Glutamatergic neuron (in vitro differentiated cells): ENCODE measurements at places on chromosomes 12 and 14.

GRCh38 chr12:119668324-119668841 lies 450 bp downstream of the PRKAB1 start:
- no peaks in the 10 kb centered on the region for H3K36me3 ChIP-seq
- H3K4me1 ChIP-seq = peaks cover 2% of the 10 kb centered on the region
- H3K27ac ChIP-seq = peak overlapping the region; percentile 79
- H3K4me3 ChIP-seq = peak overlapping the region; percentile 94

- peaks cover 6% of the 10 kb centered on the region for H3K27me3 ChIP-seq
- no peaks in the 10 kb centered on the region for H3K36me3 ChIP-seq
- H3K27ac ChIP-seq = no peak overlapping the region
- DNase-seq = no peak
Measured at GRCh38 chr14:95758331-95758730, 44.4 kb upstream of the TCL1A start.

GRCh38 chr12:45217846-45218245 lies 2.0 kb downstream of the ANO6 start:
- H3K4me1 ChIP-seq = peaks cover 13% of the 10 kb centered on the region
- peaks cover 12% of the 10 kb centered on the region for H3K27me3 ChIP-seq
- no peak for DNase-seq
- no peak overlapping the region for H3K27ac ChIP-seq
- no peaks in the 10 kb centered on the region for H3K36me3 ChIP-seq

DNA sequence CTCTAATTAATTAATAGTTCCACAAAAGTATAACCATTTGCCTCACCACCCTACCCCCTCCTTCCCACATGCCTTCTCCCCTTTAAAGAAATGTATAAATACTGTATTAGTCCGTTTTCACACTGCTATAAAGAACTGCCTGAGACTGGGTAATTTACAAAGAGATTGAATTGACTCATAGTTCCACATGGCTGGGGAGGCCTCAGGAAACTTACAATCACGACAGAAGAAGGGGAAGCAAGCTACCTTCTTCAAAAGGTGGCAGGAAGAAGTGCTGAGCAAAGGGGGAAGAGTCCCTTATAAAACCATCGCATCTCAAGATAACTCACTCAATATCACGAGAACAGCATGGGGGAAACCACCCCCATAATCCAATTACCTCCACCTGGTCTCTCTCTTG lies 8.2 kb upstream of the RESF1 start:
- no peak for DNase-seq
- no peaks in the 10 kb centered on the region for H3K4me1 ChIP-seq
- H3K36me3 ChIP-seq = peaks cover 15% of the 10 kb centered on the region
- H3K27me3 ChIP-seq = peaks cover 3% of the 10 kb centered on the region

- no peaks in the 10 kb centered on the region for H3K36me3 ChIP-seq
- DNase-seq = no peak
- H3K4me1 ChIP-seq = peaks cover 6% of the 10 kb centered on the region
- H3K27me3 ChIP-seq = no peaks in the 10 kb centered on the region
- H3K4me3 ChIP-seq = peak overlapping the region; percentile 81
Measured at GRCh38 chr14:75292886-75293285, 14.3 kb downstream of the FOS start.

- no peak overlapping the region for H3K4me3 ChIP-seq
- no peaks in the 10 kb centered on the region for H3K36me3 ChIP-seq
- no peak for DNase-seq
- peaks cover 5% of the 10 kb centered on the region for H3K4me1 ChIP-seq
- peaks cover 16% of the 10 kb centered on the region for H3K27me3 ChIP-seq
- H3K27ac ChIP-seq = no peak overlapping the region
Measured at GRCh38 chr12:52231305-52232202, 1.5 kb upstream of the KRT7 start.

DNA sequence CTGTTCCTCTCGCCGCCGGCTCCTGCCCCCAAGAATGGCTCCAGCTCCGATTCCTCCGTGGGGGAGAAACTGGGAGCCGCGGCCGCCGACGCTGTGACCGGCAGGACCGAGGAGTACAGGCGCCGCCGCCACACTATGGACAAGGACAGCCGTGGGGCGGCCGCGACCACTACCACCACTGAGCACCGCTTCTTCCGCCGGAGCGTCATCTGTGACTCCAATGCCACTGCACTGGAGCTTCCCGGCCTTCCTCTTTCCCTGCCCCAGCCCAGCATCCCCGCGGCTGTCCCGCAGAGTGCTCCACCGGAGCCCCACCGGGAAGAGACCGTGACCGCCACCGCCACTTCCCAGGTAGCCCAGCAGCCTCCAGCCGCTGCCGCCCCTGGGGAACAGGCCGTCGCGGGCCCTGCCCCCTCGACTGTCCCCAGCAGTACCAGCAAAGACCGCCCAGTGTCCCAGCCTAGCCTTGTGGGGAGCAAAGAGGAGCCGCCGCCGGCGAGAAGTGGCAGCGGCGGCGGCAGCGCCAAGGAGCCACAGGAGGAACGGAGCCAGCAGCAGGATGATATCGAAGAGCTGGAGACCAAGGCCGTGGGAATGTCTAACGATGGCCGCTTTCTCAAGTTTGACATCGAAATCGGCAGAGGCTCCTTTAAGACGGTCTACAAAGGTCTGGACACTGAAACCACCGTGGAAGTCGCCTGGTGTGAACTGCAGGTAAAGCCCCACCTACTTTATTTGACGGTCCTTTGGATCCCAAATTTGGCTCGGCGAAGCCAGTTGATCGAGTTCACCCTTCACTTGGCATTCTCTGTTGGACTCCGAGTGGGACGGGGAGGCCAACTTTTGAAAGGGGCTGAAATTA lies 1.5 kb downstream of the WNK1 start:
- H3K4me3 ChIP-seq = peak overlapping the region; percentile 98
- H3K4me1 ChIP-seq = peaks cover 28% of the 10 kb centered on the region
- peak; percentile 73 for DNase-seq
- peaks cover 4% of the 10 kb centered on the region for H3K27me3 ChIP-seq
- no peaks in the 10 kb centered on the region for H3K36me3 ChIP-seq

- peaks cover 4% of the 10 kb centered on the region for H3K36me3 ChIP-seq
- peak overlapping the region; percentile 59 for H3K27ac ChIP-seq
- H3K27me3 ChIP-seq = peaks cover 19% of the 10 kb centered on the region
- peak overlapping the region; percentile 67 for H3K4me3 ChIP-seq
Measured at GRCh38 chr14:102086709-102086971, 204 bp downstream of the HSP90AA1 start.

DNA sequence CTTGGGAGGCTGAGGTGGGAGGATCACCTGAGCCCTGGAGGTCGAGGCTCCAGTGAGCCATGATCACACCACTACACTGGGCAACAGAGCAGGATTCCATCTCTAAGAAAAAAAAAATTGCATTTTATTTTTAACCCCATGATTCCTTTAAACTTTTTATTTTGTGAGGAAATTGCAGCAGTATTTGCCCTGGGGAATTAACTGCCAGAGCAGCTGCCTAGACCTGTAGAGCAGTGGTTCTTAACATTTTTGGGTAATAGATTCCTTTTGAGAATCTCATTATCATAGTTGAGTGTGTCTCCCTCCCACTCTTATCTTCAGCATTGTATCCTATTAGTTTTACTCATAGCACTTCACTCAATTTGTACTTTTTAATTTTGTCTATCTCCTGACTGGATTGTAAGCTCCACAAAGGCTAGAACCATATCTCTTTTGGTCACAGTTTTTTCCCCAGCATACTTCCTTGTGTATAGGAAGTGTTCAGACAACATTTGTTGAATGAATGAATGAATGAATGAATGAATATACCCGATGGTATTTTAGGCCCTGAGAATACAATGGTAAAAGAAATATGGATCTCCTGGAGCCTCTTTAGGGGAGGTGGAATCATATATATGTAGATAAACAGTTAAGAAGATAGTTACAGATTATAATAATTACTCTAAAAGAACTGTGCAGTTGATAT lies 40.6 kb downstream of the BRMS1L start:
- no peaks in the 10 kb centered on the region for H3K4me1 ChIP-seq
- no peaks in the 10 kb centered on the region for H3K27me3 ChIP-seq
- no peak overlapping the region for H3K4me3 ChIP-seq
- H3K27ac ChIP-seq = no peak overlapping the region
